ACHN (cell line): ENCODE measurements at places on chromosomes 5 and 9.

GRCh38 chr9:16809912-16810610, 60.4 kb downstream of the BNC2 start:
- no peak for DNase-seq

GRCh38 chr5:23884405-23885031, 377.1 kb downstream of the PRDM9 start:
- no peak for DNase-seq

DNA sequence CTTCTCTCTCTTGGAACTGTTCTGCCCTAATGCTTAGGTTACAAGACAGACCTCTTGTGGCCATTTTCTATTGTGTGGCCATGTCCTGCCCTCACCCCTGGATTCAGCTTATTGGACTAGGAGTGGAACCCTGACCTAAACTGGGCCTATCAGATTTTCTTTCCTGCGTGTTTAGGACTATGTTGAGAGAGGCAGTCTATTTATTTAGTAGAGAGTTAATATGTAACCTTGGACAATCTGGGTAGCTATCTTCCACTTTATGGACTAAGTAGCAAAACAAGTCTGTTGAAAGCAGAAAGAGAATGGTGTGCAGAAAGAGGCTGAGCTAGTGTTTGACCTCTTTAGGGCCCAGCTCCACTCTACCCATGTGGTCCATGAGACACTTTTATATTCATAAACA, 82.6 kb upstream of the SMIM32 start:
- no peak for DNase-seq

DNA sequence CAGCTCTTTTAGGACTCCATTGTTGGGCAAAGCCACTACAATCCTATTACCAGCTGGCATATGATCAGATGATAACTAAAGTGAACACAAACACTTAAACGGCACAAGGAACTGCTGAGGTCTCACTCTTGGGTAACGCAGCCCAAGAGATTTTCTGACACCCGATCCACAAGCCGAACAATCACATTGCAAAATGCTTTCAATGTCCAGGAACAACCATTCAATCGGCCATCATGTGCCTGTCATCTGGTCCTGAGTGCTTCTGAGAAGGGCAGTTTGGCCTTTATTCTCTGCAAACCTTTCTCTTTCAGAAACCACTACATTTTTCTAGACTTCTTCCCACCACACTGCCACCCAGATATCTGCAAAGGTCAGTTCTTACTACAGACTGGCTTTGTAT, 283.1 kb downstream of the GLIS3 start:
- no peak for DNase-seq

DNA sequence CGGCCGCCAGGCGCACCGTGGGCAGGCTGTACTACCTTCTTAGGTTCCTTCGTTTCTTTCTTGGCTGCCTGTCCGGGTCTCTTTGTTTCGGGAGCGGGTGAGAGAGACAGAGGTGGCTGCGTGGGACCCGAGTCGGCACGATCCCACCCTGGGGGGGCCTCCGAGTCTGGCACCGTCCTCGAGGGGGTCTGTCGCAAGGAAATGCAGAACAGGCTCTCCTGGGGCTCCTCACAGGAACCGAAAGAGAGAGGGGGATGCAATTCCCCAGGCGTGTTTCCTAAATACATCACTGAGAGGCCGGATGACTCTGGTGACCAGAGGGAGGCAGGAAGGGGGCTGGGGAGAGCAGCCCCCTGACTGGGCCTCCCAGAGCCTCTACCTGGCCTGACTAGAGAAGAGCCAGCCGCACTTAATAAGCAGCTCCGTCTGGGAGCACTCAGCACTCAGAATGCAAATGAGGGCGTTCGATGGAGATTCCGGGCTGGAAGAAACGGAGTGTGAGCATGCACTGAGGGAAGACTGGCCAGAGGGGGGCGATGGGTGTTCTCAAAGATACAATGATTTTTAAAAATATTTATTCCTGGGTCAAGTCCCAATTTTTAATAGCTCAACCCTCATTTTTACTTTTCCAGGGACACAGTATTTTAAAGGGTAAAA, 11.7 kb upstream of the INPP5E start:
- no peak for DNase-seq

GRCh38 chr5:79954620-79955019, 36.4 kb downstream of the MTX3 start:
- DNase-seq: no peak

- DNase-seq: no peak
Observed at GRCh38 chr9:89670114-89670513, 65.3 kb downstream of the GADD45G start.

DNA sequence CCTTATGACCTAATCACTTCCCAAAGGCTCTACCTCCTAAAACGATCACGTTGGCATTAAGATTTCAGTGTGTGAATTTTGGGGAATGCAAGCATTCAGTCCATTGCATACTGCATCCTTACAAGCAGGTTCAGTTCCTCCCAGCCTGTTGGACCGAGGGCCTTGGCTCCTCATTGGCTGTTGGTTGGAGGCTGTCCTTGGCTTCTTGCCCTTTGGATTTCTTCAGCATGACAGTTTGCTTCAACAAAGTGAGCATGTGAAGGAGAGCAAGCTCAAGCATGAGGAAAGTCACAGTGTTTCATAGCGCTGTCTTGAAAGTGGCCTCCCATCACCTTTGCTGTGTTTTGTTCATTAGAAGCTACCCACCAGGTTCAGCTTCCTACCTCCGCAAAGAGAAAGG, 109.5 kb downstream of the GADD45G start:
- no peak for DNase-seq

DNA sequence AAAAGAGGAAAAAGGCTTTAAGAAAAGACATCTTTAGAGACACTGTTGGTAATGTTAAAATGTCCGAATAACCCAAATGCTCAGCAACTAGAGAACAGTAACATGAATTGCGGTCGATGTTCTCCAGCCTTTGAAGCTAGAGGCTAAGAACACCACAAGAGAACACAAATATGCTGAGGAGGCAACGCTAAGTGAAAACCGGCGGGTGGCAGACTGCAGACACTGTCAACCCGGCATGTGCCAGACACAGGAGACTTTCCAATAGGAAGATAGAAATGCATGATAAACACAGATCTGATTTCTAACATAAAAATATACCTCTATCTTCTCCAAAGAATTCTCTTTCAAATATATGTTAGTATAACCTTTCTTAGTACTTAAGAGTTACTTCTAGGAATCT, 18.4 kb upstream of the DDX41 start:
- DNase-seq: no peak

DNA sequence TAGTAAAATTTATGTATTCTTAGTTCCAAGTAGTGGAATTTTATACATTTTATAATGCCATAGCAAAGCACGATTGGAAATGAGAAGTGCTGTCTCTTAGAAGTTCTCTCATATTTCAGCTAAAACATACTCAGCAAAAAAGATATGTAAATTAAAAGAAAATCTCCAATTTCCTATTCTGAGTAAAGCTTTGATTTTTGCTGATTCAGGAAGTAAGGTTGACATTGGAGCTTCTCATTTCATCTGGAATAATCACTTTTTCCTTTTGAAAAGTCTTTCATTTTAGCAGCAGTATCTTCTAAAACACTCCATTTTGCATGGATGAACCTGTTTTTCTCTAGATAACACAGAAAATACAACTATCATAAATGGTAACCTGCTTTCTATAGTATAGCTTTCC, 121.0 kb downstream of the ZCCHC7 start:
- no peak for DNase-seq
